ENCODE measurements at places on chromosomes 6 and 20.

DNA sequence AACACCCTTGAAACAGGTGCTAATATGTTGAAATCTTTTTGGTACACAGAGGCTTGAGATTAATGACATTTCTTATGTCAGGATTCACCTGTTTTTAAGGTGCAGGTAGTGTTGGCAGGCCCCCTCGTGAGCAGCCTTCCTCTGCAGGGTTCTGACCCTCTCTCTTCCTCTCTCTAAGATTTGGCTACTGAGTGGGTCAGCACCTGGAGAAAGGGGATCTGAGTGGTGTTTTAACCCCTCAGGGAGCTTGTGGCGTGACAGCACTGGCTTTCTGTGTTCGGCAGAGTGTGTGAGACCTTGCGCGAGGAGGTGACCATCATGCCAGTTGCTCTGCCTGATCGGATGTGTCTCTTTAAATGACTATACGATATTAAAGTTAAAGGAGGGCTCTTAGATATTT lies 37.1 kb downstream of the HIVEP1 start:
- no peak for DNase-seq

DNA sequence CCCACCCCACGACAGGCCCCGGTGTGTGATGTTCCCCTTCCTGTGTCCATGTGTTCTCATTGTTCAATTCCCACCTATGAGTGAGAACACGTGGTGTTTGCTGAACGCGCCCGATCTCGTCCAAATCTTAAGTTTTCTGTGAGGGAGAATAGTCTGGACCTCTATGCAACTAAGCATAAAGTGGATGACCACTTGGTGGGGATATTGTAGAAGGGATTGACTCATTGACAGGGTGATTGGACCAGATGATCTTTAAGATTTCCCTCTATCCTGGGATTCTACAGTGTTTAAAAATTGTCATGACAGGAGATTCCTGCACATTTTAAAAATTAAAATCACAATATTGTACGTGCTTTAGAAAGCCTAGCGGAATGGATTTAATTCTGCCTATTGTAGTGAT lies 141.3 kb downstream of the TRMT11 start:
- DNase-seq = no peak

DNA sequence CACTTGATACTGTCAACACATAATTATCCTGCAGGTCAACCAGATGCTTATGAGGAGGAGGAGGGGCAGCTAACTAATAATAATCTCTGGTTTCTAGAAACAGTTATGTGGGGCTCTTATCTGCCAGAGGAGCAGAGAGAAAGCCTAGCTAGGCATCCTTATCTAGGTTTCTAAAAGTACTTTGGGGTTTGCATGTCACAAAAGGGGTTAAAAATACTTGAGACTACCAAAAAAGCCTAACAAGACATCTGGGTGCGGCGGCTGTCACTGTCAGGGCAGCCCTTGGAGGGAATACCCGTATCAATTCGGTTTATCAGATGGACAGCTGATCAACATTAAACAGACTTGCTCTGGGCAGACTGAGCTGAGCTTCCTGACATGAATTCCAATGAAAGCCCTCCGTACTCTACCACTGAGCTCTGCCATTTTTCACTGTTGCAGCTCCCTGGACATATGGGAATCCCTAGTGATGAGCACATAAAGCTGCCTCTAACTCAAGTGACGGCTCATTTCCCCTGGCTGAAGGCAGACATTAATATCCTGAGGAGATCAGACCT lies 166.6 kb downstream of the PDSS2 start:
- no peak for DNase-seq

DNA sequence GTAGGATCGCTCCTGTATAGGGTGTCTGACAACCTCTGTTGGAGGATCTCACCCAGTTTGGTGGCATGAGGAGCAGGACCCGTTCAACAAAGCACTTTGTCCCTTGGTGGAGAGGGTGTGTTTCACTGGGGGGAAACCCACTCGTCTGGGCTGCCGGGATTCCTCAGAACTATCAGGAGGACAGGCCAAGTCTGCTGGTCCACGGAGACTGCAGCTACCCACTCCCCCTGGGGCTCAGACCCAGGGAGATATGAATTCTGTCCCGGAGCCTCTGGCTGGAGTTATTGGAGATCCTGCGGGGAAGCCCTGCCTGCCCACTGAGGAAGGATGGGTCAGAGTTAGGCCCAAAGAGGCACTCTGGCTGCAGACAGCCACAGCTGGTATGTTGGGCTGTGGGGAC lies 233.1 kb downstream of the PKHD1 start:
- DNase-seq = no peak

- DNase-seq = no peak
Measured at GRCh38 chr6:11042025-11042749, 1.9 kb downstream of the ELOVL2 start.

GRCh38 chr20:31497838-31498540 lies 16.3 kb upstream of the HM13 start:
- DNase-seq = no peak

DNA sequence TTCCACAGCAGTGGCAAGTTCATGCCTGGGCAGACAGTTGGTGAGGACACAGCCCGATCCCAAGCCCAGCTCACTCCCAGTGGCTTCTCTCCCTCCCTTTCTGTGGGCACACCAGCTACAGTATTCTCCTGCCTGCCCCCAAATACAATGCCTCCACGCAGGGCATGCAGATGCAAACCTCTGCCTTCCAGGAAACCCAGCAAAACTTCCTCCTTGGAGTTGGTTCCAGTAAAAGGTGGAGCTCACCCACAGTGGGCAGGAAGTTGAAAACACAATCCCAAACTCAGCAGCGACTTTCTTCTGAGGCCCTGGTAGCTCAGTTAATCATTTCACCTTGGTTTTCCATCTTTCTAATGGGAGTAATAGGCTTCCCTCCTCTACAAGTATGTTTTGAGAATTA lies 93.7 kb downstream of the LY86 start:
- DNase-seq = no peak

DNA sequence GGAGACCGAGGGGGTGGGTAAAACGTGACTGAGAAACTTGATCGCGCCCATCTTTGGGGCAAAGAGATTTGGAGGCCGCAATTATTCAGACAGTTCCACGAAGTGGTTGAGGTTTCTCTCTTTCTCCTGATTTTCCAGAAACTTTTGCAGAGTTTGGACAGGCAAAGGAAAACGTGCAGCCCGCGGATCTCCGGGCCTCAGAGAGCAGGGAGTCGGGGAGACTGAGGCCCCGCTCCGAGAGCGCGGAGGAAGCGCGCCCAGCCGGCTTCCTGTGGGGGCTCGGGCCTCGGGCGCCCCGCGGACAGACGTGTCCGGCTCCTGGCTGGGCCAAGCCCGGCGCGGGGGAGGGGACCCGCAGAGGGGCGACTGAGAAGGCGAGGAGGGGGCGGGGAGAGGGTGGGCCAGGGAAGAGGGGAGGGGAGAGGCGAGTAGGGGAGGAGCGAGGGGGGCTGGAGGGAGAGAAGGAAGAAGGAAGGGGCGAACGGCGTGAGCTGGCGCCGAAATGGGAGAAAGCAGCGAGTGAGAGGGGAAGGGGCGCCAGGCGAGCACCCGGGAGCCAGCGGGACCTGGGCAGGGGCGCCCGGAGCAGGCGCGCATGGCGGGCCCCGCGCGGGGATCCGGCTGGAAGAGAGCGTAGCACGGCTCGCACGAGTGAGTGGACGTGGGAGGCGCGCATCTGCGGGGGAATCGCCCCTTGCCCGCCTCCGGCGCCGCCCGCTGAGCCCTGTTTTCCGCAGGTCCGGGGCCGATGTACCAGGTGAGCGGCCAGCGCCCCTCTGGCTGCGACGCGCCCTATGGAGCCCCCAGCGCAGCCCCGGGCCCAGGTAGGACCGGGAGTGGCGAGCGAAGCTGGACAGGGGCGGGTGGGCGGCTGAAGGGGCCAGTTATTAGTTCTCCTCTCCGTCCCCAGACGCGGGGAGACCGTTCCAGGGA lies at the start of gene MDFI:
Gene MDFI (plus strand): TSS at position 467 of the 933 bp plus-strand sequence. CDS start 282 bp downstream, at position 749.
- DNase-seq = no peak

DNA sequence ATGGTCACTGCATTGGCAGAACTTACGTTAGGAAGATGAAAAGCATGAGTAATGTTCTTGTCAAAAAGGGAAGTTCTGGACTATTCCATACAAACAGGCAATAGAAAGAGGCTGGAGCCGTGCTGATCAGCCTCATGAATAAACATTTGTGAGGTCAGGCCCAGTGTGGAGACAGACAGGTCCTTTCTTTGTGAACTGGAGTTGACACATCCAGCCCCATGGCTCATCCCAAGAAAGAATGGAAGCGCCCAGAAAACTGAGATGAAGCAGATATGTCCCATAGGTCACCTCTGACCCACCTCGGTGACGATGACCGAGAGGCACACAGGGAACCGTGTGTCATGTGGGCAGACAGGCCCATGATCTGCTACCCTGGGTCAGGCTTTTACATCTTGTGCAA lies 276.0 kb upstream of the SGK1 start:
- no peak for DNase-seq

- DNase-seq = no peak
Measured at GRCh38 chr6:137391061-137391814, 103.0 kb downstream of the OLIG3 start.

GRCh38 chr6:108797951-108798669 lies 50.1 kb upstream of the ARMC2 start:
- no peak for DNase-seq

DNA sequence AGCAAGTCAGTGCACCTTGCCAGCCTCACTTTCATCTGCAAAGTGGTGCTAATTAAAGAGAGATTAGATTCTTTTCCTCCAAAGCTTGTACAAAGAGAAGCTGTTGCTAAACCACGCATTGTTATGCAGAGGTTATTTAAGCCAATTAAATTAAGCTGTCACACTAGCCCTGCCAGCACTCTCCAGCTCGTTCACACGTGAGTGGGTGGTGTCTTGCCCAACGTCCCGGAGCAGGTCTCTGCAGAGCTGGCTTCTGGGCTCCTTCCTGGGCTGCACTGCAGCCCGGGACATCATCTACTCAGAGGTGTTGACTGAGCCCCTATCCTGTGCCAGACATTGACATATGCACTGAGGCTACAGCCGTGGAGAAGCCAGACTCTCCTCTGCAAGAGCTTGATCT lies 401.6 kb upstream of the SULF2 start:
- DNase-seq = no peak

DNA sequence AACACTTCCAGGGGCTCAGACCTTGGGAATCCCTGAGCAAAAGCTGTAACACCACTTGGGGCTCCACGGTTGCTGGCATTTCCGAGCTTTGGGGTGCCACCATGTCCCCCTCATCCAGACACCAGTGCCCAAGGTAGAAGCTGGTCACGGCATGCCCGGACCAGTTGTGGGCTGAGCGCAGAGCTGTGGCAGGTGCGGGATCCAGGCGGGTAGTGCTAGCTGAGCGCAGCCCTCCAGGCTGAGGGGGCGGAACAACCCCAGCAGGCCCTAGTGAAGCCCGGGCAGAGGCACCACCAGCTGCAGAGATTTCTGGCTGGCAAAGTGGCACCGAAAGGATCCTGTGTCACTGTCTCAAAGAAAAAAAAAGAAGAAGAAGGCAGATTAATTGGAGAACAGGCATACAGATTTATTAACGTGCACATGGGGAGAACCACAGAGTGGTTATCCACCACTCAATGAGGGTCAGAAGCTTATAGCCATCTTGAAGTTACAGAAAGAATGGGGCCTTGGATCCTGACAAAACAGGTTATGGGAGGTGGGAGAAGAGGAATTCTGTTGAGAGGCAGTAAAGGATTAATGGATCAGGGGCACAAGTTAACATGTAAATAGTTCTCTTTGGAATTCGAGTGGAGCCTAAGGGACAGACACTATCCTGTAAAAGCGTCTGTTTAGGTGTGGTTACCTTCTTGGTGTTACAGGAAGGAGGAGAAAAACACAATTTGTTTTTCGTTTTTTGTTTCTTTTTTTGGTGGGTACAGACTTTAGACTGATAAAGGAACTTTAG lies 107.5 kb downstream of the CD24 start:
- DNase-seq = no peak
